ENCODE measurements at places on chromosomes 3 and 15. TPM values are rescaled to one million over a fixed set of nuclear protein-coding genes. Genes with fewer than 3 reads are reported as not detected.

The DNAH12 gene
- 0.22 TPM for total RNA-seq

The KCNH8 gene
- 0.58 TPM for total RNA-seq

DNA sequence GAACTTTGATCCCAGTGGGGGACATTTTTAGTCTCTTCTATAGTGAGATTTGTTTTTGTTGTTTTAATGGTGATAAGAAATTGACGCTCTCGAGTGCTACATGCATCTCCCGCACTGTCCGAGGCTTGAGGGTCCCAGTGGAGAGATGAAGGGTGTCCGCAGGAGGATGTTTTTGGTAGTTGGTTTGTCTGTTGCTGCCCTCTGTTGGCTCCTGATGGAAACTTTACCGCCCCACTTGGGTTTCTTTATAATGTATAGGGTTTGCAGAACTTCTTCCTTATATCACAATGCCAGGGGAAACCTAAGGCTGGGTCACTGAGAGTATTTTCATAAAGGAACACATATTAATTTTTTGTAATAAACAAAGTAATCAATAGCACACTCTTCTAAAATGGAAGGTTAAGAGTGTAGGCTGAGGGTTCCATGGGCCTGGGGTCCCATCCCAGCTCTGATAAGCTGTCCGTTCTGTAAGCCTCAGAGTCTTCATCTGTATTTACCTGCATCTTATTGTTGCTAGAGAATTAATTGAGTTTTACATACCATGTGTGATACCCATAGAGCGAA lies 185.3 kb upstream of the FEZF2 start:
- no peak overlapping the region for H3K4me3 ChIP-seq
- no peaks in the 10 kb centered on the region for H3K4me1 ChIP-seq
- no peak overlapping the region for H3K27ac ChIP-seq
- DNase-seq: no peak
- no peaks in the 10 kb centered on the region for H3K27me3 ChIP-seq

The ZNF660 gene
- 1.0 TPM for total RNA-seq

The ACP3 gene
- total RNA-seq: 3.5 TPM

DNA sequence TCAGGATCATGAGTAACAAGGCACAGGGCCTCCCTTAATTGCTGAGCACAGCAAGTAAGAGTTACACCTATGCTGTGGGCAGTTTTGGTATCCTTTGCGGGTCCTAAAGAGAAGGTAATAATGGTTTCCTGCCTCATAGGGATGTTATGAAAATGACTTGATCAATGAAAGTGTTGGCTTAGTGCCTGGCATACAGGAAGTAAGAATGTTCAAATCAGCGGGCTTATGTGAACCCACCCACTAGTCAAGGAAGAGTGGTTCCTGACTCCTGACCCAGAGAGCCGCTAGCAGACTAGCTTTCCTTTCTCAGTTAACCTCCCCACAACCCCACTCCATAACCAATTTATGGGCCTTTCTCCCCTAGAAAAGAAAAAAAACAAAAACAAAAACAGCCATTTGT lies 5.2 kb upstream of the ADAMTS9 start:
- no peak for DNase-seq
- no peak overlapping the region for H3K27ac ChIP-seq
- no peak overlapping the region for H3K4me3 ChIP-seq
- no peaks in the 10 kb centered on the region for H3K36me3 ChIP-seq
- H3K27me3 ChIP-seq: no peaks in the 10 kb centered on the region
- H3K4me1 ChIP-seq: peaks cover 20% of the 10 kb centered on the region

The TMEM108 gene
- total RNA-seq: not detected

DNA sequence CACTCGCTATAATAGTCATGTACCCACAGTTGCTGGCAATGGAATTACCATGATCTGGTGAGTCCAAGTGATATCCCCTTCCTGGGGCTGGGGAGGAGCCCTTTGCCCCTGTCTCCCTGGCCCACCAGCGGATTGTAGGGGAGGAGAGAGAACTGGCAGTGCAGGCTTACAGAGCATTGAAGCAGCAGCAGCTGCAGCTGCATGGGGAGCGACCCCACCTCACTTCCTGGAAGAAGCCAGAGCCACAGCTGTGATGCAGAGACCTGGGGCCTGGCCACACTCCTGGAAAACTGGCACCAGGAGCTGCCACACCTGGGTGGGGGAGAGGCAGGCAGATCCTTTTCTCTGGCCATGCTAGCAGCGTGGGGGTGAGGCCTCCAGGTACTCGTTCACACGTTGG lies 300.1 kb upstream of the PROK2 start:
- H3K4me3 ChIP-seq: no peak overlapping the region
- no peaks in the 10 kb centered on the region for H3K36me3 ChIP-seq
- no peaks in the 10 kb centered on the region for H3K27me3 ChIP-seq
- H3K27ac ChIP-seq: no peak overlapping the region
- DNase-seq: no peak
- H3K4me1 ChIP-seq: no peaks in the 10 kb centered on the region

DNA sequence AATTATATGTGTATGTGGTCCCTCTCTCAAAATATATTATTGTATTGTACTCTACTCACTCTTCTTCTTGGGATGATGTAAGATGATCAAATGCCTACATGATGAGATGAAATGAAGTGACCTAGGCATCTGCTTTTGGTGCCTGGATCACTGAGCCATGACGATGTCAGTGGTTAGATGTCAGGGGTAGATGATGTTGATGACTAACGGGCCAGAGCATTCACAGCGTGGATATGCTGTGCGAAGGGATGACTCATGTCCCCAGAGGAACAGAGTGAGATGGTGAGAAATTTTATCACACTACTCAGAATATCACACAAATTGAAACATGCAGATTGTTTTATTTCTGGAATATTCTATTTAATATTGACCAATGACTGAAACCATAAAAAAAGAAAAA lies 233.9 kb upstream of the CADM2 start:
- H3K27me3 ChIP-seq: no peaks in the 10 kb centered on the region
- H3K27ac ChIP-seq: no peak overlapping the region
- peak; percentile 12 for DNase-seq

GRCh38 chr3:135081856-135082434 lies 286.9 kb downstream of the EPHB1 start:
- no peaks in the 10 kb centered on the region for H3K27me3 ChIP-seq
- DNase-seq: no peak
- no peaks in the 10 kb centered on the region for H3K36me3 ChIP-seq
- no peaks in the 10 kb centered on the region for H3K4me1 ChIP-seq
- H3K27ac ChIP-seq: no peak overlapping the region
- no peak overlapping the region for H3K4me3 ChIP-seq

DNA sequence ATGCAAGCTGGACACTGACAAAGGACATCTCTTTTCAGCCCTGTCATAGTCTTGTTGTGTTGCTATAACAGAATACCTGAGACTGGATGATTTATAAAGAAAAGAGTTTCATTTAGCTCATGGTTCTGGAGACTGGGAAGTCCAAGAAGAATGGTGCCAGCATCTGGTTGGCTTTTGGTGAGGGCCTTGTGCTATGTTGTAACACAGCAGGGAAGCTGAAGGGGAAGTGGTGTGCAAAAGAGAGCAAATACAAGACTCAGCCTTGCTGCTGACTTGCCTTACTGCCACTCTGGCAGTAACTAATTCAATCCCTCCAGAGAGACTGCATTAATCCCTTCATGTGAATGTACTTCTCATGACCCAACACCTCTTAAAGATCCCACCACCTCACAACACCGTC lies 356.3 kb upstream of the PROK2 start:
- DNase-seq: no peak
- peaks cover 10% of the 10 kb centered on the region for H3K27me3 ChIP-seq
- H3K36me3 ChIP-seq: no peaks in the 10 kb centered on the region

The SNX4 gene
- total RNA-seq: 28.6 TPM

GRCh38 chr3:37904601-37905000 lies 42.9 kb downstream of the CTDSPL start:
- H3K27ac ChIP-seq: peak overlapping the region; percentile 43
- no peak for DNase-seq
- H3K4me3 ChIP-seq: no peak overlapping the region
- 0 out of 2 replicates have a peak, but pooled peaks cover 7% of the 10 kb centered on the region for H3K4me1 ChIP-seq

- DNase-seq: peak; percentile 11
- no peak overlapping the region for H3K4me3 ChIP-seq
- H3K36me3 ChIP-seq: no peaks in the 10 kb centered on the region
- H3K4me1 ChIP-seq: no peaks in the 10 kb centered on the region
- H3K27me3 ChIP-seq: no peaks in the 10 kb centered on the region
These were observed 679.0 kb upstream of the DPPA4 start for GRCh38 chr3:110016235-110016815.

GRCh38 chr3:112128843-112129727 lies 4.0 kb downstream of the GCSAM start:
- H3K27me3 ChIP-seq: no peaks in the 10 kb centered on the region
- peak; percentile 90 for DNase-seq
- no peak overlapping the region for H3K4me3 ChIP-seq
- peak overlapping the region; percentile 53 for H3K27ac ChIP-seq

DNA sequence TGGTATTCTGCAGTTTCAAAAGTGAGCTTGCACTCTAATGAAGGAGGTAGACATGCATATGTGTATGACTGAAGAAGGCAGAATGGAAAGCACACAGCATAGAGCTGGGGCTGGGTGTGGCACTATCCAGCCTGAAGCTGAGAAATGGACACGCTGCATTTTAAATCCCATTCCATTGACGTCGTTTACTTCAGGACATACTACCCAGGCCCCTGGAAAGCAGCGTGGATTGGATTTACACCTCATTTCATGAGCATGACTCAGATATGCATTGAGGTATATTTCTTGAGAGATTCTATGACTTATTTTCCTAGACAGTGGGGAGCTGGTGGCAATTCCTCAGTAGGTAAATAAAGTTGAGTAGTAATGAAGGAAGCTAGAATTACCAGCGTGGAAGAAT lies 101.4 kb downstream of the ABI3BP start:
- H3K4me3 ChIP-seq: no peak overlapping the region
- H3K27me3 ChIP-seq: no peaks in the 10 kb centered on the region
- H3K4me1 ChIP-seq: no peaks in the 10 kb centered on the region
- H3K27ac ChIP-seq: no peak overlapping the region

The SYNPR gene
- total RNA-seq: not detected

- no peaks in the 10 kb centered on the region for H3K27me3 ChIP-seq
- H3K36me3 ChIP-seq: no peaks in the 10 kb centered on the region
- H3K4me1 ChIP-seq: 0 out of 2 replicates have a peak, but pooled peaks cover under 1% of the 10 kb centered on the region
- no peak for DNase-seq
- H3K4me3 ChIP-seq: no peak overlapping the region
- no peak overlapping the region for H3K27ac ChIP-seq
These were observed 9.4 kb downstream of the DAZL start for GRCh38 chr3:16595778-16596177.

The CCRL2 gene
- total RNA-seq: 1.2 TPM

GRCh38 chr3:114108137-114108536 lies 51.6 kb downstream of the QTRT2 start:
- no peaks in the 10 kb centered on the region for H3K36me3 ChIP-seq
- no peak overlapping the region for H3K4me3 ChIP-seq
- no peak for DNase-seq
- H3K27ac ChIP-seq: no peak overlapping the region
- H3K27me3 ChIP-seq: no peaks in the 10 kb centered on the region

GRCh38 chr3:98763076-98763475 lies at the start of gene ST3GAL6:
Gene ST3GAL6 (plus strand): TSS chr3:98763340. CDS start chr3:98768441, 5,101 bp downstream.
- no peaks in the 10 kb centered on the region for H3K27me3 ChIP-seq
- no peak within 1 kb of the TSS for H3K4me3 ChIP-seq
- H3K4me1 ChIP-seq: no peaks in the 10 kb centered on the region
- DNase-seq: no peak
- H3K27ac ChIP-seq: no peak within 1 kb of the TSS
- H3K36me3 ChIP-seq: no peaks in the 10 kb centered on the region
